ENCODE measurements at places on chromosomes 1 and 21.

DNA sequence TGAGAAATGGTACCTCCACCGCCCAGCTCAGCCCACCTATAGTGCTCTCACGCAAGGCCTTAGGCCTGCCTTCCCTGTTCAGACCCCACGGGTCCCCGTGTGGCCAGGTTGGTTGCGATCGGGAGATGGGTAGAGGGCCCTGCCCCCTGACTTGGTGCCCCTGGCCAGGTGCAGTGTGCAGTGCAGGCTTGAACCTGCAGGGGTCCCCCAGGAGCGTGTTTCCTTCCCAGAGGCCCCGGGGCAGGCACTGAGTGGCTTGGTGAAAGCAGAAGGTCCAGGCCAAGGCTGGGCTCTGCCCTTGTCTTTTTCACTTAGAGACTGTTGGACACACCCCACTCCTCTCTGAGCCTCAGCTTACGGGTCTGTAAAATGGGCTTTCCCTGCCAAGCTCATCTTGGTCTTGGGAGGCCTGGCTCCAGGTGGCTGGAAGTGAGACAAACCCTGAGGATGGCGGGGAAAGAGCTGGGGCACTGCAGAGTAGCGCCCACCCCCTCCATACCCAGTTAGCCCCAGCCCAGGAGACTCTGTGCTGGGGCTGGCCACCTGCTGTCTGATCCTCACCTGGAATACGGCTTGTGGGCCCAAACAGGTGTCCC is 9.3 kb upstream of the HES5 start:
- DNase-seq: no peak

GRCh38 chr1:20871419-20871818 is 84.3 kb upstream of the HP1BP3 start:
- no peak for DNase-seq

DNA sequence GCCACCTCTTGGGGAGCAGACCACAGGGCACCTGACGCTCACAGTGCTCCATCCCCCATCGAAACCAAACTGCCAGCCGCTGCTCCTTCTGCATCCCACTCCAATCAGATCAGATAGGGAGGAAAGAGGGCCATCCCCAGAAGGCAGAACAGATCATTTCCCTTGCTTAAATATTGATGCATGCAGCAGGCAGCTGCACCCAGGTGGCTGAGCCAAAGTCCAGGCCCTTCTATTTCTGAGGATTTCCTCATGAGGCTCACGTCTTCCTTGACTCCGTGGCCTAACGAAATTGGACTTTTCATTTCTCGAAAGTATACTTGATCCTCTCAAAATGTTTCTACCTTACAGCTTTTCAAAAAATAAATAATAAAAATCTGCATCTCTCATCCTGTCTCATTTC is 239.2 kb downstream of the ATG4C start:
- no peak for DNase-seq

DNA sequence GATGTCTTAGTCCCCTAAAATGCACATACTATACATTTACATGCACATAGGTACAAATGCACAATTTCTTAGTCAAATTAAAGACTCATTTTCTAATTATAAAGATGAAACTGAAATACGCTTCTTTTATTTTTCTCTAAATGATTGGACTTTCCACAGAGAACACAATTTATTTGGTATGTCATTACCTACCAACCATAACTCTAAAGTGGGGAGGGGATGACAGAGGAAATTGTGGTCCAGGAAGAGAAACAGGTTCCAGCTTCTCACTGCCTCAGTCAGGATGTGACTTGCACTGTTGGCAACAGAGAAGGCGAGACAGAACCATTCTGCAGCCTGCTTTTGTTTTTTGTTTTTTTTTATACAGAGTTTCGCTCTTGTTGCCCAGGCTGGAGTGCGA is 1189.2 kb downstream of the PLA2G4A start:
- DNase-seq: no peak

All from stimulated activated CD8-positive, alpha-beta memory T cell treated with anti-CD3 and anti-CD28 coated beads, Interleukin-15, amount 100 ng/mL, for 4 hours (primary cell).